Activated CD4-positive, alpha-beta T cell treated with anti-CD3 and anti-CD28 coated beads, Interleukin-2, Interleukin-6, amounts not matched to agents 100 ng/mL and 50 ng/mL, durations not matched to agents 16 hours and 8 hours (primary cell): ENCODE measurements at places on chromosomes 5 and 9.
A peak's percentile ranks its signal among the peaks of the same experiment; 100 is the strongest.

- DNase-seq: no peak
Observed at GRCh38 chr9:112556497-112557442, 70.1 kb downstream of the KIAA1958 start.

DNA sequence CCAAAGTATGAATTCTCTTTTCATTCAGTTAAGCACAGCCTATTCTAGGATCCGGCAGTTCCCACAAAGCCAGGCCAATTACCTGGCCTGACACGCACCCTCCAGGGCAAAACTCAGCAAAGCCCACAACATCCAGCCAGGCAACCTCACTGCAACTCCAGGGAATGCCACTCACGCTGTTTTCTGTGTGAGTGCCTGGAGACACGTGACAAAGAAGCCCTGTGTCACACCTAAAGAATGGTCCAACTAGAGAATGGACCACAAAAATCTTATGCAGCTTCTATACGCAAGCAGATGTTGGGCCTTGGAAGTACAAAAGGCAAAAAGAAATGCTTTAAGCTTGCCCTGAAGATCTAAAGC, 20.2 kb downstream of the RETREG1 start:
- no peak for DNase-seq

DNA sequence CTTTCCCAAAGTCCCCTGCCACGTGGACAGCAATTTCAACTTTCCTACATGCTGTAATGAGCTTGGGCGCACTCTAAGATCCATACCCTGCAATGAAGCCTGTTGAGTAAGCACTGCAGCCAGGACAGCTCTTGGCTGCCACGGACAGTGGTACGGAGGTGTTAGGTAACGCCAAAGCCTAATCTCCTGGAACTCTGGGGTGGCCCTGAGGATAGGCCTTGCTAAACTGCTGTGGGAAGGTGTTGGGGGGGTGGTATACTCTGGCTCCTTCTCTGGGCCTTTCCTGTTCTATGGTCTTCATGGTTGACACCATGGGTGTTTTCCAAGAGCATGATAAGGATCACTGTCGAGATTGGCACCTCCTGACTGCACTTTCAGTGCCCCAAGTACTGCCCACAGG, 66.4 kb upstream of the PITX1 start:
- DNase-seq: no peak

DNA sequence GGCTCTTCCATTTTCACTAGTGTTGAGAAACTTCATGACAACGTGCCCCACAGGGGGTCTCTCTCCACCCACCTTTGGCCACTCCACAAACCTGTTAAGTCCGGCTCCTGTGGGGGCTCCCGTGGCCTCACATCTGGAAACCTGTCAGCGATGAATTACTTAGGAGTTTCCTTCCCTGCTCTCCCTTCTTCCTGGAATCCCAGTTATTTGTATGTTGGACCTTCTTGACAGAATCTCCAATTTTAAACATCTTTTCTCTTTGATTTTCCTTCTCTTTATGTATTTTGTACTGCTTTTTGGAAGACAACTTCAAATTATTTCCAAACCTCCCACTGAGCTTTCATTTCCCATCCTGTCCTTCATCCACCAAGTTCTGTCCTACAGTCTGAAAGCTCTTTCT, 55.1 kb upstream of the NRARP start:
- no peak for DNase-seq

DNA sequence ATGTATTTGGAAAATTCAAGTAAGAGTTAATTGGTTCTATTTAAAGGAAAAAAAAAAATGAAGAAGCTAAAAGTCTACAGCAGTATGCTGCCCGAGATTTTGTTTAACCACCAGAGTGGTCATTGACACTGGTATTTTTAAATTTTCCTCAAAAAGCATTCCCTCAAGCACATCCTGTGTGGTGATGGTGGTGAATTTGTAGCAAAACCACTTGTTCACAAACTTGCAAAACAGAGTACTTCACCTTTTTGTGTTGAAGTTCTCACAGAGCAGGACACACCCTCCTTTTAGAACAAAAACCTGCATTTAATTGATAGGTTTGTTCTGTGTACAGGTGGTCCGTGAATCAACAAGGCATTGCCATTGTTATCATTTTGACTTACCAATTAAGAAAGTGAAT, 374.2 kb downstream of the EFNA5 start:
- DNase-seq: no peak

- DNase-seq: peak; percentile 62
Observed at GRCh38 chr5:123671042-123671441, 159.1 kb downstream of the CSNK1G3 start.

- DNase-seq: no peak
Observed at GRCh38 chr5:157451806-157452205, 8.2 kb upstream of the NIPAL4 start.

DNA sequence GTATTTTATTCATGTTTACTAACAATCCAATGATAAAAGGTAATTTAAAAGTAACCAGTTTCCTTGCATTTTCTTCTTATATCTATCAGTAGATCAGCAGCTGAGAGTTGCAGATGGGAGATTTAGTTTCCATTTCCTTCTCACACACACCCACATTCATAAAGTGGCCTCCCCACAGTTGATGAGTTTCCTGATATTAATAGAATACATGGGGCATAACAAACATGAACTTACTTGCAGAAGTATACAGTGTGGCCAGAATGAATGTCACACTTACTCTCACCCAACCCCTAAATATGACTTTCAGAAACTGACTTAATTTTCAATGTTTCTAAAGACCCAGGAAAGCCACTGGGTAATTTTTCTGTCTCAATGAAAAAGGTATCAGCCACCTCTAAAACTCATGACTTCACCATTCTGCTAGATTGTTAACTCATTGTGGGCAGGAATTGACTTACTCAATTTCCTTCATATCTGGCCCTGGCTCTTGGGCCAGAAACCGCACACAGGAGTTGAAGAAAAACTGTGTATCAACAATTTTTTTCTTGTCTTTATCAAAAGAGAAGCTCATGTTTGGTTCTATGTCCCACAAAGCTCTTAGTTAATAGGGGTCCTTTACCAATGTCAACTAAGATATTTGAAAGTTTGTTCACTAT, 63.5 kb upstream of the OSMR start:
- DNase-seq: no peak

GRCh38 chr5:88785746-88786565, 97.0 kb downstream of the MEF2C start:
- peak; percentile 46 for DNase-seq

GRCh38 chr5:162657076-162657475, 589.5 kb downstream of the GABRG2 start:
- DNase-seq: no peak

DNA sequence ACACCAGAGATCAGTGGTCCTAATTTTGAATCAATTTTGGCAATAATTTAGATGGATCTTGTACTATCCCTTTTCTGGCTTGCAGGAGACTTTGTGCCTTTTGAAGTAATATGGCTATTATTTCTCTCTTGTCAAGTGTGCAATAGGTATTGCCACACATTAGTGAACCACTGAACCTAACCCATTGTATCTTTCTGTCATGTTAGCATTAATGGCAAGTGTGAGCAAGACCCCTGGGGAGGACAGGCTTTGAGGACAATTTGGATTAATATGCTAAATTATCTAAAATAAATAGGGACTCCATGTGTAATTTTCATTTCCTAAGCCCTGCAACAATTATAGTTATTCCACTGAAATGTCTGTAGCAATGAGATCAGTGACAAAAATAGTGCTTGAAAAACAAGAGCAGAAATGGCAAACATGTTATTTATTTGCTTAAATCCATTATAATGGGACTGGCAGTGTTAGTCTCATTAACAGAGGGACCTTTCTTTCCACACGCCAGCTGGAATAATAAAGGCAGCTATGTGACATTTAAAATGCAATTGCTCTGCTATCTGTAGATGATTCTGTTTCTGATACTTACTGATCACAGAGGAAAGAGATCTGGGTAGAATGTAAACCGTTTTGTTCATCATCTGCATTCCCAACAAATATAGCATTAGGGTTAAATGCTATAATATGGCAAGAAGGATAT, 753.3 kb upstream of the ZNF608 start:
- DNase-seq: no peak

GRCh38 chr5:66945389-66946349, 250.9 kb downstream of the CD180 start:
- peak; percentile 48 for DNase-seq

- no peak for DNase-seq
Observed at GRCh38 chr9:89495824-89496560, 1.9 kb downstream of the SEMA4D start.

DNA sequence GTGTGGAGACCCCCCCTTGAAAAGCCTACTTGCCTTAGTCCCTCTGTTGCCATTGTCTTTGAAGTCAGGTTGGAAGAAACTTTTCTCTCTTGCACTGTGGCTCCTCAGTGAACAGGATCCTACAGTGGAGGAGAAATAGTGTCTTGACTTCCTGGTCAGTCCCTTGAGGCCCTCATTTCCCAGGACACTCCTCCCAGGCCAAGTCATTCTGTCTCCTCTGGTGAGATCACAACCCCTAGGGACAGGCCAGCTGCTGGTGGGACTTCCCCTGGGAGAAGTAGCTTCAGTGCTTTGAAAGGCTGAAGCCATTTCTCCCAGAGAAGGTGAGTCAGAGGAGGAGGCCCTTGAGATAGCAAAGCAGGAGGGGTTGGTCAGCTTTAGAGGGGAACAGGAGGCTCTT, 10.1 kb upstream of the GRIA1 start:
- no peak for DNase-seq

GRCh38 chr9:128554155-128554862, 1.9 kb downstream of the SPTAN1 start:
- peak; percentile 39 for DNase-seq

- DNase-seq: no peak
Observed at GRCh38 chr5:130452744-130453143, 548.5 kb downstream of the CHSY3 start.

DNA sequence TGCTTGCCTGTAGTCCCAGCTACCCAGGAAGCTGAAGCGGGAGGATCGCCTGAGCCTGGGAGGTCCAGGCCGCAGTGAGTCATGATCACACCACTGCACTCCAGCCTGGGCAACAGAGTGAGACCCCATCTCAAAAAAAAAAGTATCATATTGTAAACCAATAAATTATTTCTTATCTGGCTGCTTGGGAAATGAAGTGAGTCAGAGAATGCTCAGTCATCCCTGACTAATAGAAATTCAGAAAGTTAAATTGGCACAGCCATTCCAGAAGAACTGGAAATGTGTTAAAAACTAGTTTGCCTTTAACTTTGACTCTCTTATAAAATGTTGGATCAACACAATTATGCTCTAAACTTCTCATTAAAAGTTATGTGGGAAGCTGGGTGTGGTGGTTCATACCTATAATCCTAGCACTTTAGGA, 9.8 kb upstream of the GNE start:
- DNase-seq: no peak

GRCh38 chr9:129854588-129855110, 19.4 kb downstream of the USP20 start:
- DNase-seq: no peak

- DNase-seq: no peak
Observed at GRCh38 chr5:434443-435146, 8.4 kb upstream of the EXOC3 start.

GRCh38 chr5:170693701-170694100, 89.8 kb upstream of the GABRP start:
- no peak for DNase-seq

- peak; percentile 57 for DNase-seq
Observed at GRCh38 chr9:127316586-127317323, 52.2 kb downstream of the GARNL3 start.

GRCh38 chr9:31808766-31809165, 575.7 kb upstream of the ACO1 start:
- DNase-seq: no peak

DNA sequence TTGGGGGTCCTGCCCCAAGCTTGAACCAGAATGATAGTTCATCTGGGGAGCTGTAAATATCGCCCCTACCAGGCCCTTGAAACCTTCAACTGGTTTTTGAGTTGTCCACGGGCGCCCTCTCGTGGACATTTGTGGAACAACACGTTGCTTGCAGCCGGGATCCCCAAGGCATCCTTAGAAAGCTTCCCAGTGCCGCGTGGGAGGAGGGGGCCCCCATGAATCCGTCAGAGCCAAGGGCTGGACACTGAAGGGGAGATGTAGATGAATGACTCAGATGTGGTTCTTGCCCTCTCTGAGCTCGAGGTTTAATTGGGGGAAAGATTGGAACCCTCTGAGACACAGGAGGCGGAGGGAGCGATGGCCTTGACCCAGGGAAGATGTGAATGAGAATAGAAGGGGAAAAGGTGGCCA, 31.8 kb upstream of the ORM1 start:
- peak; percentile 75 for DNase-seq

- DNase-seq: no peak
Observed at GRCh38 chr5:33282696-33283095, 158.1 kb upstream of the TARS1 start.

GRCh38 chr5:147482706-147483180, 27.1 kb downstream of the DPYSL3 start:
- no peak for DNase-seq

- no peak for DNase-seq
Observed at GRCh38 chr9:131481441-131482342, 21.0 kb upstream of the POMT1 start.

DNA sequence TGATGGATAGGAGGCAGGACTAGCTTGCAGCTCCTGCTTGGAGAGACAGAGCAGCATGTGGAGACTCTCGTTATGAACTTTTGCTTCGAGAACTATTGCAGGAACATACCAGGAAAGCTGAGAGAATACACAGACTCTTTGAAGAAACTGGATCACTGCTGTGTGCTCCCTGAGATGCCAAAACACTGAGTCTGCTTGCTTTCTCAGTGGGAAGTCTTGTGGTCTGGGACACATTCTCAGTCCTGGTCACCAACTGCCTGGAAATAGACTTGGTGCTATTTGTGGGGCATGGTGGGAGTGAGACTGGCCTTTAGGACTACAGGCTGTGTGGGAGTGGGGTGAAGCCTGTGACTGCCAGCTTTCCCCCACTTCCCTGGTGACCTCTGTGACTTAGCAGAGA, 252.6 kb downstream of the MED10 start:
- DNase-seq: no peak

GRCh38 chr9:110809038-110809595, 140.5 kb downstream of the MUSK start:
- DNase-seq: no peak

DNA sequence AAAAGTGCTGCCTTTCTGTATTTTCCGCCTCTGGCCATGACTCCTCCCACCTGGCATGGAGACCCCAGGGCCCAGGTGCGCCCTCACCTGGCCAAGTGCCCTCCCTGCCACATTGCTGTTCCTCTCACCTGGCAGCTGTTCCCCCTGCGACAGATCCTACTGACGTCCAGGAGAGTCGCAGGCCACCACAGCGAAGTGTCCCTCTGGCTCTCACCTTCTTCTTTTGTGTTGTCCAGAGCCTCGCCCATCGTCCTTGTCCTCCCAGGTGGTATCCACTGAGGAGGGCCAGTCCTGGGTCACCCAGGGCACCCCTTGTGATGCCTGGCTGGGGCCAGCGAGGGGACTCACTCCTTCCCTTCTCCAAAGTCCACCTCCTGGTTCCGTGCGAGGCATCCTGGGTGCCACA, 2.6 kb downstream of the NKD2 start:
- DNase-seq: peak; percentile 64

GRCh38 chr5:127074466-127074865, 1.2 kb upstream of the C5orf63 start:
- no peak for DNase-seq

DNA sequence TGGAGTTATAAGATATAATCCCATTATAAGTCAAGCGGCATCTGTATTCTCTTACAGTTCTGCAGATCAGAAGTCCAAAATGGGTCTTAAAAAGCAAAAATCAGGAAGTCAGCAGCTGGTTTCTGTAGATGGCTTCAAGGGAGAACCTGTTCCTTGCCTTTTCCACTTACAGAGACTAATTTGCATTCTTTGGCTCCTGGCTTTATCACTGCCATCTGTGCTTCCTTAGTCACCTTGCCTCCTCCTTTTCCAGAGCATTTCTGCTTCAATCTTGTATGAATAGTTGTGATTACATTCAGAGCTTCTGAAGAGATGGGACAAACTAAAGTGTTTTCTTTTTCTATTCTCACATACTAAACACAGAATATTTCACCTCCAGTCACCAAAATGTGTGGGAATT, 647.3 kb upstream of the GRAMD2B start:
- no peak for DNase-seq
